ENCODE measurements at places on chromosomes 4 and X. TPM values are rescaled to one million over a fixed set of nuclear protein-coding genes. Genes with fewer than 3 reads are reported as not detected.

- DNase-seq = peak; percentile 84
Measured at GRCh38 chrX:103404231-103405008, 28.1 kb downstream of the BEX3 start.

- DNase-seq = no peak
Measured at GRCh38 chr4:62517716-62518115, 1317.6 kb downstream of the ADGRL3 start.

GRCh38 chr4:102598086-102598761 is 97.1 kb downstream of the NFKB1 start:
- peak; percentile 49 for DNase-seq

DNA sequence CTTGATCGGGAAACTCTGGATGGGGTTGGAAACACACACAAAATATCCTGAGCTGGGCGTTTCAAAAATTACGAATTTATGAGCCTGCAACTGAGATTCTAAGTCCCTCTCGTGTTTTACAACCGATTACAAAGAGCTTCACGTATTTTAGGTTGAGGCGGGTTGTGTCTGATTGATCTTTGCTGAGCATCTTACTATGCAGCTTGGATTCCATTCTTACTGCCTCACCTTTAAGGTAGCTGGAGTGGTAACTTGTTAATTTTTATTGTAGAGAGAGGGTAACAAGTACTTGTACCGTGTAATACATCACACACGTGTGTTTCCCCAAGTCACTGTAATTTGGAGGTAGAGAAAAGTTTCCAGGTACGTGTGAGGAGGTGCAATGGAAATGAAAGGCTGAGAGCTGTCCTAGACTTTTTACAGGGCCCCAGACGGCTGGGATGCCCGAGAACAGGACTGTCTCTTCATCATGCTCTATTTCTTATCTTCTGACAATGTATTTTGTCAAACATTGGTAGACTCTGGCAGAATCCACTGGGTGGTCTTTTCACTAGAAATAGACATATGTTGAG is 97.8 kb upstream of the TENM3 start:
- DNase-seq = no peak

The PIM2 gene
- total RNA-seq = 169 TPM

DNA sequence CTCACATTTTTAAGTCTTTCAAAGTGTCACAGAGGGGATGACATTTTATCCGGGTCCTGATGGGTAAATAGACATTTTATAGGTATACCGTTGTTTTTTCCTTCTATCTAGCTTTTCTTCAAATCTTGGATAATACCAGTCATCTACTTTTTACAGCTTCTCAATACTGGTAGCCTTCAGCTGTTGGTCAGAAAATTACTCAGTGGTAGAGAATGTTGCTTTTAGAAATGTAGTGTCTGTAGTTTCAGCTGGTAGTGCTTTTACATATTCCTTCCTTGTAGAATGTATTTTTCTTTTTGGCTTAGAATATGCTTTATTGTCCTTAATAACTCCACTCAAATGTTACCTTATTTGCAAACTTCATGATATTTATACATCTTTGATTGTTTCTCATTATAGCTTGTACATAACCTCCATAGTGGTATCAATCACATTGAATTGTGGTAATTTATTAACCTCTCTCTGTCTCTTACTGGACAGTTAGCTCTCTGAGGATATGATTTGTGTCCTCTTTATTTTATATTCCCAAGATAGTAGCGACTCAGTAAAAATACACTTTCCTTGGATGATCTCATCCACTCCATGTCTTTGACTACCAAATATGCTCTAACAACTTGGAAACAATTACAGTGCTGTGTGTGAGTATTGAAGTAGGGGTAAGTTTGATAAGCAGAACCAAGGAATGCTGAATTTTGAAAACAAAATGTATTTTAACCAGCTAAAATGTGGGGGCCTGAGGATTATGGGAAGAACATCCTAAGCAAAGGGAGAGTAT is 53.8 kb downstream of the RAP1GDS1 start:
- DNase-seq = no peak

The PRAF2 gene
- 12.4 TPM for total RNA-seq

GRCh38 chr4:111433441-111433840 is 711.8 kb upstream of the FAM241A start:
- DNase-seq = no peak

DNA sequence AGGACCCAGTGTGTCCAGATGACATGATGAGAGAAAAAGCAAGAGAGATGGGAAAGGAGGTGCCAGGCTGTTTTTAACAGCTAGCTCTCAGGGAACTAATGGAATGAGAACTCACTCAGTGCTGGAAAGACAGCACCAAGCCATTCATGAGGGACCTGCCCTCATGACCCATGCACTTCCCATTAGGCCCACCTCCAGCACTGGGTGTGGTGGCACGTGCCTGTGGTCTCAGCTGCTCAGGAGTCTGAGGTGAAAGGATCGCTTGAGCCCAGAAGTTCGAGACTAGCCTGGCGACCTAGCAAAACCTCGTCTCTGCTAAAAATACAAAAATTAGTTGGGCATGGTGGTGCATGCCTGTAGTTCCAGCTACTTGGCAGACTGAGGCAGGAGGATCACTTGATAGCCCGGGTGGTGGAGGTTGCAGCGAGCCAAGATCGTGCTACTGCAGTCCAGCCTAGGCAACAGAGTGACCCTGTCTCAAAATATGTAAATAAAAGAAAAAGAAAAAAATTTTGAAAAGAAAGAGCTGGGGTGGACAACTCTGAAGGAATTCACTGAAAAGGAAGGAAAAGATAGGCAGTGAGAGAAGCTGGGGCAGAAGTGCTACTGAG is 50.9 kb downstream of the FAM193A start:
- no peak for DNase-seq

DNA sequence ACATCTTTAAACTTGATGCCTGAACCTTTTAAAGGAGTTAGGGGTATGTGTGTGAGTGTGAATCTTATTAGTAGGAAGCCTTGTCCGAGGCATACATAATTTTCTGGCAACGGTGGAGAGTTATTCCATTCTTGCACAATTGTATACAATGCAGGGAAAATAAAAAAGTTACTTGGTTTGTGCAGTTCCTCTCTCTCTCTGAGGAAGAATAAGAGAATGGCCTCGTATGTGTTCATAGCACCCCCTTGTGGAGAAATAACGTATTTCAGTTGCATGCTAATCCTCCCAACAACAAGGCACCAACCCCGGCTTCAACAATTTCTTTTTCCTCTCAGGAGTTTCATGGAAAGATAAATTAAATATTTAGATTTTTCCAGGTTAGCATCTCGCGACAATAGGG is 33.7 kb upstream of the FGF13 start:
- peak; percentile 3 for DNase-seq

DNA sequence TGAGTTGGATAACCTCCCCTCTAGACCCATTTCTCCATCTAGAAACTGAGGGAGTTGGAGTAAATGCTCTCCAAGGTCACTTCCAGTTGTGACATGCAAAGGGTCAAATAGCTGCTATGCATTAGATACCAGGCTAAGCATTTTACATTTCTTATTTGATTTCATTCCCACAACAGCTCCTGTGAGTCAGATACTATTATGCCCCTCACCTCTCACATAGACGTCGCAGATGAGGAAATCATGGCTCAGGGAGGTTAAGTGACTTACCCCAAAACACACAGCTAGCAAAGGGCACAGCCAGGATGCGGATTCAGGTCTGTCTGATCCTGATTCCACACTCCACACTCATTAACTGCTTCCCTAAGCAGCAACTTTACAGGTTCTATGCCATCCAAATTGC is 57.7 kb downstream of the PRPS1 start:
- no peak for DNase-seq

- no peak for DNase-seq
Measured at GRCh38 chr4:107444-108429, 16.6 kb upstream of the ZNF718 start.

- DNase-seq = peak; percentile 81
Measured at GRCh38 chrX:154369449-154370299, 4.8 kb downstream of the FLNA start.

Measured in activated CD8-positive, alpha-beta T cell treated with anti-CD3 and anti-CD28 coated beads for 36 hours (primary cell).